ENCODE measurements at places on chromosomes 13 and 19.

DNA sequence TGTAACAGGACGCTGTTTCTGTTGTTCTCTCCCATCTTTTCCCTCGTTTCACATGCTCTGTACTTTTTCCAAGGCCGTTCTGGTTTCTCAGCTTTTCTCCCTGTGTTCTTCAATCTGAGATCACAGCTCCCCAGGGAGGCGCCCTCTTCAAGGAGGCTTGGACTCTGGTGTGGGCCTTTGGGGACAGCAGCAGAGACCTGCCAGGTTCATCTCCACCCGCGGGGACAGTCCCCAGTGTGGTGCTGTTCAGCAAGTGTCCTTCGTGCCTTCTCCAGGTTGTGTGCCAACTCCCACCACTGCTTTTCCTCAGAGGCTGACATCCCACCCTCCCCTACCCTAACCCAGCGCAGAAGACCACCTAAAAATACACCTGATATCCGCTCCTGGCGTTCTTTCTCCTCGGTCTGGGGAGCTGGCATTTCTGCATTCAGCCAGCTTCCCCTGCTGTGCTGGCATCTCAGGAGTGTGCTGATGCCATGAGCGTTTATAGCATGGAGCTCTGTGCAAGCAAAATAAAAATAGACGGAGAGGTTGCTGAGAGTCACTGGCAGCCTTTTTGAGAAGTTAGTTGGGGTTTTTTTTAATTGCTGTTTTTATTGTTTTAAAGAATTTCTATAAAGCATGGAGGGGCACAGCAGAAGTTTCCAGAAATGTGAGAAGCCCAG, 149.4 kb downstream of the STK24 start:
- DNase-seq = no peak

DNA sequence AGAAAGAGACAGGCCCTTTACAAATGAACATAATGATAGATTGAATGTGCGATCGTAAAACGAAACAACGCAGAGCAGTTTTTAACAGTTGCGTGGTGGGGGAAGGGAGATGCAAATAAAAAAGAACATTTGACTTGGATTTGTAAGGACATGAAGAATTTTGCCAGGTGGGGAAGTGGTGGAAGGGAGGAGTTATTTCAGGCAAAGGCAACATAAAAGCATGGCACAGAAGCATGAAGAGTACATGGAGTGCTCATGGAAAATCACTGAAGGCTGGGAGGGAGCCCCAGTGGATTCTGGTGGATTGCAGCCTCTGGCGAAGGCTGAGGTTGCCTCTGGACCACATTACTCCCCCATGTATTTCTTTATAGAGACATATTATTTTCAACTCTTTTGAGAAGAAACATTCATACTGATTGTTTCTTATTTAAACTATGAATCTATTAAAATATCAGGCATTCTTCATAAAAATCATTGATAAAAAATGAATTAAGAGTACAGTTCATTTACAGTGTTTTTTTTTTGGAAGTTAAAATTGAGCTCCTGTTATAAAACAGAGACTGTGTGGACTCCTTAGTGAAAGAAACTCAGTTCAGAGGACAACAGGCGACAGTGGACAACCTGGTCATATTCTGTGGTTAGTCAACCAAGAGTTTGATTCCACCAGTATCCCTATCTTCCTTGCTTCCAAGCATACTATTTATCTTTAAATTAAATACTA, 57.5 kb downstream of the STARD13 start:
- DNase-seq = no peak

GRCh38 chr13:27954406-27954851, 14.7 kb downstream of the CDX2 start:
- no peak for DNase-seq

- no peak for DNase-seq
Measured at GRCh38 chr19:1395194-1396018, 5.9 kb downstream of the GAMT start.

DNA sequence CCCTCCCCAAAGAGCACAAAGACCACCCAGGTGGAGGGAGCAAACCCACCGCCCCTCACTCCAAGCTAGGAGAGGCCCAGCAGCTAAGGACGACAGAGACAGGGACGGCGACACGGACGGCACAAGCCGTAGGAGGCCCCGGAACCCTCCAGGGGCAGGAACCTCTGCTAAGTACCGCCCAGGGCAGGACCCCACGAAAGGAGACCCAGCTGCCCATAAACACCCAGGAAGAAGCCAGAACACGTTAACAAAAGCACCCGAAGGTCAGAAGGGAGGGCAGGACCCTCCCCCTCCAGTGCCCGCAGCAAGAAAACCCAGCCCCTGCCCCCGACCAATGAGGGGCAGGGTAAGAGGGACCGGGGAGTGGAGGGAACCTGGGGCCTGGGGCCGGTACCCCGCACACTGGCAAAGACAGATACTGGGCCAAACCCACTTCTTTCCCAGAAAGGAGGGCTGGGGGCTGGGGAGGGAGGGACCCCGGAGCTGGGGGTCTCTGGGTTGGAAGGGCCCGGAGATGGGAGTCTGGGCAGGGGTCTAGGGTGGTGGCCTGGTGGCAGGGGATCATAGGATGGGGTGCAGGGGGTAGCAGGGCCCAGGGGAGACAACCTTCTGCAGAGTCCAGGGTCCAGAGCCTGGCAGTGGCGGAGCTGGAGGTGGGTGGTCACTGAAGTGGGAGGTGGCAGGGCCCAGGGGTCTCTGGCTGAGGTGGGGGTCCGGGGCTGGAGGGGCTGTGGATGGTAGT, 2.4 kb downstream of the BTBD2 start:
- no peak for DNase-seq

DNA sequence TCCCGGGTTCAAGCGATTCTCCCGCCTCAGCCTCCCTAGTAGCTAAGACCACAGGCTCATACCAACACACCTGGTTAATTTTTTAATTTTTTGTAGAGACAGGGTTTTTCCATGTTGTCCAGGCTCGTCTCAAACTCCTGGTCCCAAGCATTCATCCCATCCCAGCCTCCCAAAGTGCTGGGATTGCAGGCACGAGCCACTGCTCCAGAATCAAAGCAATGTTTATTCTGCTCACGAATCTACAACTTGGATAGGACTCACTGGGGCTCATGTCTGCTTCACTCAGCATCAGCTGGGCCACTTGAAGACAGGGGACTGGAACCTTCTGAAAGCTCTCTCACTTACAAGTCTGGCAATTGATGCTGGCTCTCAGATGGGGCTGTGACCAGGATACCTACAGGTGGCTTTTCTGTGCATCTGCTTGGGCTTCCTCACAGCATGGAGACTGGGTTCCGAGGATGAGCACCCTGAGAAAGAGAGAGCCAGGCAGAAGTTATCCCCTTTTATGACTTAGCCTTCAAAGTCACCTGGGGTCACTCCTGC, 8.2 kb upstream of the ZNF792 start:
- no peak for DNase-seq

- DNase-seq = no peak
Measured at GRCh38 chr19:44718441-44719261, 19.7 kb downstream of the CEACAM16 start.

DNA sequence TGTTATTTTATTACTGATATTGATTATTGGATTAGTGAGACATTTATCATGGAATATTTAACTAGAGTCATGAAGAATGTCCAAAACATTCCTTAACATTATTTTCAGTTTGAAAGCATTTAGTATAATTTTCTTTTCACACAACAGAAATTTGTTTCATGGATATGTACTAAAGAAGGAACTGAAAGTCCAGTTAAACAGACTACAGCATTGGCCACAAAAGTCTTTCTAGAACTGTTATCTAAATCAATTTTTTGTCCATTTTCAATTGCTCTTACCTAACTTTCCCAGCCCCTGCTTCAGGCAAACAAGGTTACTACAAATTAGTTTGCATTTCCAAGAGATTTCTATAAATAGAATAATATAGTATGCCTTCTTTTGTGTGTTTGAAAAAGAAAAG, 1018.0 kb upstream of the PCDH20 start:
- no peak for DNase-seq

DNA sequence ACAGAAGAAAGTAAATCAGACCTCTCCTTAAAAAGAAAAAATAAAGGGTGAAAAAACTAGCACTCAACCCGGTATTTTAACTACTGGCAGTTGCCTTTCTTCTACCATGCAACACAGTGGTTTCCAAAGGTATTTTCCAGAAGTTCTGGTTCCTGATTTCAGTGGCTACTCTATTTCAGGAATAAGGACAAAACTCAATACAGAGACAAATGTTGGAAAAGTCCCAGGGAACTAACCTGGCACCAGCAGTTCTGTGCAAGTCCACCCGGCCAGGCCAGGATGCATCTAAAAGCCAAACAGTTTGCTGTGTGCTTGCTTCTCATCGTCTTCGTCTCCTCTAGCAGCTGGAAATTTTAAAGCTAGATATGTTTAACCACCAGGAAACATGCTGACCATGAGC, 52.5 kb downstream of the FOXO1 start:
- no peak for DNase-seq

- DNase-seq = no peak
Measured at GRCh38 chr19:35525873-35526272, 2.2 kb downstream of the SBSN start.

GRCh38 chr13:92823059-92823458, 403.5 kb upstream of the GPC6 start:
- DNase-seq = no peak

DNA sequence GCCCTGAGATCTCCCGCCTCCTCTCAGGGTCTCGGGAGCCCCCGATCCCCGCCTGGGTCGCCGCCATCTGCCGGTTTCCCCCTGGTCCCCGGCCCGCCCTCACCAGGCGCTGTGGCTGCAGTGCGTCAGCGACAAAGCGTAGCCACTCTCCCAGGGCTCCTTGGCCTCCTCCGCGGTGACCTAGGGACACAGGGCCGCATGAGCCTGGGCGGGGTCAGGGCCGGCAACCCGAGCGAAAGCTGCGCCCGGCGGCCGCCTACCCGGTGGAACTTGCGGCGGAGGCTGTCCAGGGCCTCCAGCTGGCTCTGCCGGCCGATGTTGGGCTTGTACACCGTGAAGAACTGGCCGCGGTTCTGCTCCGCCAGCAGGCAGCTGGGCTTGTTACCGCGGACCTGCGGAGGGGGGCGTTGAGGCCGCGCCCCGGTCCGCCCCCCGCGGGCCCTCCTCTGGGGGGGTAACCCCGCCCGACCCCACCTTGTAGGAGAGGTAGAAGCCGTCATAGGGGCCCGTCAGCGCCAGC, 5.3 kb downstream of the GPX4 start:
- DNase-seq = no peak

DNA sequence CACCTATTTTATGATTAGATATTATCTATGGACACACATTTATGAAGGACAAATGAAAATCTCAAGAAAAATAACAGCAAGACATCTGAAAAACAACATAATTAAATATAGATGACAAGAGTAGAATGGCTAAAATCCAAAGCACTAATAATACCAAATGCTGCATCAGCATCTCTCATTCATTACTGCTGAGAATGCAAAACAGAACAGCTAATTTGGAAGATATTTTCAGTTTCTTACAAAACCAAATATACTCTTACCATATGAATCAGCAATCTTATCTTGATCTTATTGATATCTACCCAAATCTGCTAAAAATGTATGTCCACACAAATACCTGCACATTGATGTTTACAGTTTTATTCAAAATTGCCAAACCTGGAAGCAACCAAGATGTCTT, 829.1 kb upstream of the MIR17HG start:
- no peak for DNase-seq

- DNase-seq = no peak
Measured at GRCh38 chr13:111946214-111946613, 120.7 kb upstream of the SOX1 start.

DNA sequence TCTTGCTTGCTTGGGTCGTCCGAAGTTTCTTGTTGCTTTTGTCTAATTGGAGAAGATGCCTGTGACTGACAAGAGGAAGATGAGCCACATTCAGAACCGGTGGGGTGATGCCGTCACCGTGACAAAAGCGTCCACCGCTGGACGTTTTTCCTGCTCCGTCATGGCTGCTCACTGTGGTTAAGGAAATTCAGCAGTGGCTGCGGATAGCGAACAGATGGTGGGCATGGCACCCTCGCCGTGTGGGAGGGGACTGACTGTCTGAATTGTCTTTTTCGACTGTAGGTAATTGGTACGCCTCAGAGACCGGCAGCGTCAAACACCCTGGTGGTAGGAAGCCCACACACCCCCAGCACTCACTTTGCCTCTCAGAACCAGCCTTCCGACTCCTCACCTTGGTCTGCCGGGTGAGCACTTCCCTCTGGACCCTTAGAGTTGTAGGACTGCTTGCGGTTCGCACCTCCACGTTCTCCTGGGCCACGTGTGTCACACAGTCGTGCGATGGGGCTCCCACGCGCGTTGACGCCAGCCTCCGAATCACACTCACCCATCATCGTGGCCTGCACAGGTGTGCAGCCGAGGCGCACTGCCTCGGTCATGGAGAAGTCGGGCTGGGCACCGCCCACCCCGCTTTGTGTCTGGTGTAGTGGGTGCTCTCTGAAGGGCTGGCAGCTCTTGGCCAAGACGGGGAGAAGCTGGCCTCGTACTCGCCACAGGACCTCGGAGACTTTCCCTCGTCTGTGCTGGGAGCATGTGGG, 26.5 kb downstream of the ATP4B start:
- DNase-seq = no peak

DNA sequence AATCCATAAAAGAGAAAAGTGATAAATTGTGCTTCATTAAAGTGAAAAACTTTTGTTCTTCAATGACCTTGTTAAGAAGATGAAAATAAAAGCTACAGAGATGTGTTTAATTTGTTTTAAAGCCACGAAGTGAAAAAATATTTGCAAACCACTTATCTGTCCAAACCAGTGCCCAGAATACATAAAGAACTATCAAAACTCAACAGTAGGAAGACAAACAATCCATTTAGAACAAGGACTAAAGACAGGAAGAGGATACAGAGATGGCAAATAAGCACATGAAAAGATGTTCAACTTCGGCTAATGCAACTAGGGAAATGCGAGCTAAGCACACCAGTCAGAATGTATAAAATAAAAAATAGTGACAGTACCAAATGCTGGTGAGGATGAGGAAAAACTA, 15.0 kb downstream of the GJB6 start:
- no peak for DNase-seq

GRCh38 chr13:35886332-35887114, 244.7 kb downstream of the DCLK1 start:
- no peak for DNase-seq

Data from activated CD8-positive, alpha-beta memory T cell treated with anti-CD3 and anti-CD28 coated beads for 1 hour (primary cell).